ENCODE measurements at places on chromosomes 1 and 21. TPM values are rescaled to one million over a fixed set of nuclear protein-coding genes. Genes with fewer than 3 reads are reported as not detected.

The RGS18 gene
- total RNA-seq: 3.0 TPM

The LCE1D gene
- total RNA-seq: not detected

The ANGPTL1 gene
- total RNA-seq: 30.8 TPM

The SPATA21 gene
- not detected for total RNA-seq

The PAPPA2 gene
- total RNA-seq: 2.9 TPM

The TMEM200B gene
- total RNA-seq: 18.5 TPM

The HECTD3 gene
- total RNA-seq: 32.1 TPM

The GNG5 gene
- total RNA-seq: 119 TPM

The MYOG gene
- not detected for total RNA-seq

The LCA5L gene
- not detected for total RNA-seq

The HSD3B1 gene
- not detected for total RNA-seq

Measured in ascending aorta (tissue), 2 donors.